PC-9 (cell line): ENCODE measurements at places on chromosomes 3 and 15. TPM values are rescaled to one million over a fixed set of nuclear protein-coding genes. Genes with fewer than 3 reads are reported as not detected.

Gene SCN5A
- 3.0 and 4.7 TPM in 2 replicates for total RNA-seq

GRCh38 chr15:21260966-21261395 lies 179.3 kb downstream of the POTEB3 start:
- no peaks in the 10 kb centered on the region for H3K4me1 ChIP-seq
- H3K36me3 ChIP-seq = no peaks in the 10 kb centered on the region
- peaks cover 53% of the 10 kb centered on the region for H3K27me3 ChIP-seq
- no peak overlapping the region for H3K27ac ChIP-seq
- no peak overlapping the region; the same call in 1 of the 2 replicates for H3K4me3 ChIP-seq

DNA sequence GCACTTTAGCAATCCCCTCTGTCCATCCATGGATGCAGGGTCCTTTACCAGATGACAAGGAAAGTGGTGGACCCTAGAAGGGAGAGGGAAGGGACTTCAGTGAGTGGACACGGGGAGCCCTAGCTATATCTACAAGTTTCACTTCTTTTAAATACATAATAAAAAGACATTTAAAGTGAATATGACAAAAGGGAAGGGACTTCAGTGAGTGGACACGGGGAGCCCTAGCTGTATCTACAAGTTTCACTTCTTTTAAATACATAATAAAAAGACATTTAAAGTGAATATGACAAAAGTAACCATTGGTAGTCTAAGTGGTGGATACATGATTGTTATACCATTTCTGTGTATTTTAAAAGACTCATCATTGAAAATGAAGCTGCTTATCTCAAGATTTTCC lies 81.9 kb upstream of the HES1 start:
- no peak overlapping the region for H3K4me3 ChIP-seq
- H3K27ac ChIP-seq = no peak overlapping the region
- peaks cover 12% of the 10 kb centered on the region for H3K4me1 ChIP-seq
- no peaks in the 10 kb centered on the region for H3K36me3 ChIP-seq
- no peak for DNase-seq

- H3K27ac ChIP-seq = no peak overlapping the region
- no peak overlapping the region for H3K4me3 ChIP-seq
- no peaks in the 10 kb centered on the region for H3K4me1 ChIP-seq
- DNase-seq = no peak
- H3K36me3 ChIP-seq = no peaks in the 10 kb centered on the region
- H3K27me3 ChIP-seq = no peaks in the 10 kb centered on the region
Measured at GRCh38 chr15:47496343-47497185, 220.7 kb upstream of the SEMA6D start.

Gene SCAMP5
- 17.9 and 19.7 TPM in 2 replicates for total RNA-seq

Gene PLXND1
- total RNA-seq = 44.4 and 50.4 TPM in 2 replicates

DNA sequence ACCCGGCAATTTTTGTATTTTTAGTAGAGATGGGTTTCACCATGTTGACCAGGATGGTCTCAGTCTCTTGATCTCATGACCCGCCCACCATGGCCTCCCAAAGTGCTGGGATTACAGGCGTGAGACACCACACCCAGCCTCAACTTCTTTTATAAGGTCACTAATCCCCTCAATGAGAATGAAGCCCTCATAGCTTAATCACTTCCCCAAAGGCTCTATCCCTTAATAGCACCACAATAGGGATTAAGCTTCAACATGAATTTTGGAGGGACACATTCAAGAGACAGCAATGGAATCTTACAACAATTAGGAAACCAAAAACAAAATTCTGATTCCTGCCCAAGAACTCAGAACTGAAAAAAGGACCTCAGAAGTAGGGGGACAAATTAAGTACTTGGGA lies 126.8 kb downstream of the ATP1B3 start:
- DNase-seq = no peak
- H3K36me3 ChIP-seq = no peaks in the 10 kb centered on the region
- H3K27ac ChIP-seq = no peak overlapping the region

- no peaks in the 10 kb centered on the region for H3K36me3 ChIP-seq
- no peak overlapping the region for H3K27ac ChIP-seq
- peaks cover 99% of the 10 kb centered on the region for H3K27me3 ChIP-seq
- H3K4me1 ChIP-seq = no peaks in the 10 kb centered on the region
Measured at GRCh38 chr3:10519236-10519635, 13.8 kb upstream of the ATP2B2 start.

DNA sequence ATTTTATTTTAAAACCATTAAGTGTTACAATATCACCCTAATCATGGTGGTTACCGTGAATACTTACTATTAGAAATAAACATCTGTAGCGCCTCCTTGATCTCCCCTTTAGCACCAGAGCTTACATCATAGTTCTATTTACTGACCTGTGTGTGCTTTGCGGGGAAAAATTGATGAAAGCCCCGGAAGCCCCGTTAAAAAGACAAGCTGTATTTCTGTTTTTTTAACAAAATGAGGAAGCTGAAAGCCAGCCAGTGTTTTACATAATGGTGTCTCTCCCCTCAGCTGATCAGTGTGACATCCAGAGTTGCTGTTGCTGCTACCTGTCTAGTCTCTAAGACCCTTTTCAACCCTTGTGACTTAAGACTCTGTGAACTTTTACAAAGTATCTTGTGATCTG lies 100.8 kb downstream of the OPA1 start:
- H3K27ac ChIP-seq = no peak overlapping the region
- no peaks in the 10 kb centered on the region for H3K4me1 ChIP-seq
- peaks cover 25% of the 10 kb centered on the region for H3K36me3 ChIP-seq
- DNase-seq = no peak
- no peaks in the 10 kb centered on the region for H3K27me3 ChIP-seq

DNA sequence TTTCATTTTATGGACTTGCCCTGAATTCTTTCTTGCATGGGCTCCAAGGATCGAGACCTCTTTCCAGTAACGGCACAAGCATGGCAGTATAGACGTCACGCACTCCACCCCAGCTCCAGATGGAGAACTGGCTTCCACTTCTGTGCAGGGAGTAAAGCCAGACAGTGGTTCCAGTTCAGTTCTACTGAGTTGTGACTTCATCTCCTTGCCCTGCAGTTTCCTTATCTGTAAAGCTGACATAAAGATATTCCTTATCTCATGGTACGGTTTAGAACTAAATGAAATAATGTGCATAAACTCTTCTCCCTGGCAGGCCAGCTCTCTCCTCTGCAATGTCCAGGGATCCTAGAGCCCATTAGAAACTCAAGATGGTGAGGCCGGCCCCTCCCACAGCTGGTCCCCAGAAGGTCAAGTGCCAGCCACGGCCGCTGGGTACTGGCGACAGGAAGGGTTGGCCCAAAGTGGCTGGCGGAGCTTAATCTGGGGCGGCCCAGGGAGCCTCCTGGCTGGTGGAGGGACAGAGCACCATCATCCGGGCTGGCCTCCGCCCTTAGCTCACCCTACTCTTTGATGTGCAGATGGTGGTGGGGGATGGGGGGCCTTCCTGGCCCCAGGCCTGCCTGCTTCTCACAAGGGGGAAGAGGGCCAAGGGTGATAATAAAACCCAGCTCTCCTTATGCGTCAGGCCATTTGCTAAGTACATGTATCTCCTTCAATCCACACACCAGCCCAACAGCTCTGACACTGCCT lies 7.2 kb downstream of the MESP2 start:
- peak; percentile 55 for DNase-seq
- H3K36me3 ChIP-seq = peaks cover 18% of the 10 kb centered on the region
- peaks cover 76% of the 10 kb centered on the region for H3K4me1 ChIP-seq
- H3K27ac ChIP-seq = peak overlapping the region; percentile 96
- no peaks in the 10 kb centered on the region for H3K27me3 ChIP-seq

- H3K4me1 ChIP-seq = peaks cover 18% of the 10 kb centered on the region
- H3K27ac ChIP-seq = peak overlapping the region; percentile 32; the same call in 1 of the 2 replicates
- H3K4me3 ChIP-seq = no peak overlapping the region
- H3K27me3 ChIP-seq = no peaks in the 10 kb centered on the region
- no peaks in the 10 kb centered on the region for H3K36me3 ChIP-seq
- DNase-seq = peak; percentile 57
Measured at GRCh38 chr3:42117175-42118008, 26.2 kb downstream of the TRAK1 start.

- no peaks in the 10 kb centered on the region for H3K27me3 ChIP-seq
- H3K27ac ChIP-seq = no peak overlapping the region
- DNase-seq = no peak
- H3K4me3 ChIP-seq = no peak overlapping the region
Measured at GRCh38 chr3:81658322-81658997, 103.0 kb downstream of the GBE1 start.

DNA sequence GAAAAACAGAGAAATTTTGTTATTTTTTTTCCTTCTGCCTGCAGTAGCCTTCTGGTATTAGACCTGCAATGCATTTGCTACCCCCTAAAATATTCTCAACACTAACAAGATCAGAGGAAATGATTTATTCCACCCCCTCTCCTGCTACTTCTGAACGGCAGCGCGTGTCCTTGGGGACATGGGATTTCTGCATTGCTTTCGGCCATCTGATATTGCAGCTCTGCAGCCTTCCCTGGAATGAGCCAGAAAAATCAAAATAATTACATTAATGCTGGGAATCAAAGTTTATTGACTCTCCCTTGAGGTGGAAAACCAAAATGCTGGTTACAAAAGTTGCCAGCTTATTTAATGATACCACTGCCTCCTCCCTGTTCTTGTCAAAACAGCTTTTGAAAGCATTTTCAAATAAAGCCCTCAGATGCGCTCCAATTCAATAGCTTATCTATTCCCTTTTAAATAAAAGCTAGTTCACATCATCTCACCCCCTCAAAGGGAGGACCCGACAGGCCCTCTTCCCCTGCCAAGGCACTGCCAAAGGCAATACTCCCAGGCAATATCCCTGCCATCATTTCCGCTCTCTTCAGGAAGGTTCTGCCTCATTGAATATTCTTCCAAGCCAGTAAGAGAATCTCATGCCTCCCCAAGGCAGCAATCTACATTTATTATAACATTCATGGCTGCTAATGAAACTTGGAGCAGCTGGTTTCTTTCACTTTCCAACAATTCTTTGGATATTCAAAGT lies 96.6 kb downstream of the FHIT start:
- no peaks in the 10 kb centered on the region for H3K36me3 ChIP-seq
- H3K4me1 ChIP-seq = no peaks in the 10 kb centered on the region
- no peaks in the 10 kb centered on the region for H3K27me3 ChIP-seq
- no peak overlapping the region for H3K27ac ChIP-seq
- no peak overlapping the region for H3K4me3 ChIP-seq
- no peak for DNase-seq

Gene SPESP1
- not detected in 2 replicates for total RNA-seq
